ENCODE measurements at places on chromosomes 7 and 10.

GRCh38 chr7:151442776-151443496 is 3.0 kb upstream of the CRYGN start:
- DNase-seq, result no peak

DNA sequence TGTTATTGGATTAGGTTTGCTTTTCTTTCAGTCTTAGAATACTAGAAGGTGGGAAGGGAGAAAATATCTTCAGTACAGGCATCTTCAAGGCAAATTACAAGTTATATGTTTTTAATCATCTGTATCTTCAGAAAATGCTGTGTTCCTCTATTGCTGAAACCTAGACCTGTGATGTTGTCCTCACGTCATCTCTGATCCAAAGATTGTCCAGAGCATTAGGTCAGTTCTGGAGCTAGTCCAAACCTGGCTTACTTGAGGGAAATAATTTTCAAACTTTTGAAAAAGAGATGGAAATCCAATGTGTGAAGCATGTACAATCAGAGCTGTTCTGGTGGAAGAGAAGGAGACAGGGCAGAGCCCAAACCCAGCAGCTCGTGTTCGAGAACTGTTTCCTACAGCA is 217.3 kb downstream of the ZEB1 start:
- no peak for DNase-seq

- no peak for DNase-seq
Observed at GRCh38 chr7:37196676-37197075, 252.0 kb downstream of the ELMO1 start.

DNA sequence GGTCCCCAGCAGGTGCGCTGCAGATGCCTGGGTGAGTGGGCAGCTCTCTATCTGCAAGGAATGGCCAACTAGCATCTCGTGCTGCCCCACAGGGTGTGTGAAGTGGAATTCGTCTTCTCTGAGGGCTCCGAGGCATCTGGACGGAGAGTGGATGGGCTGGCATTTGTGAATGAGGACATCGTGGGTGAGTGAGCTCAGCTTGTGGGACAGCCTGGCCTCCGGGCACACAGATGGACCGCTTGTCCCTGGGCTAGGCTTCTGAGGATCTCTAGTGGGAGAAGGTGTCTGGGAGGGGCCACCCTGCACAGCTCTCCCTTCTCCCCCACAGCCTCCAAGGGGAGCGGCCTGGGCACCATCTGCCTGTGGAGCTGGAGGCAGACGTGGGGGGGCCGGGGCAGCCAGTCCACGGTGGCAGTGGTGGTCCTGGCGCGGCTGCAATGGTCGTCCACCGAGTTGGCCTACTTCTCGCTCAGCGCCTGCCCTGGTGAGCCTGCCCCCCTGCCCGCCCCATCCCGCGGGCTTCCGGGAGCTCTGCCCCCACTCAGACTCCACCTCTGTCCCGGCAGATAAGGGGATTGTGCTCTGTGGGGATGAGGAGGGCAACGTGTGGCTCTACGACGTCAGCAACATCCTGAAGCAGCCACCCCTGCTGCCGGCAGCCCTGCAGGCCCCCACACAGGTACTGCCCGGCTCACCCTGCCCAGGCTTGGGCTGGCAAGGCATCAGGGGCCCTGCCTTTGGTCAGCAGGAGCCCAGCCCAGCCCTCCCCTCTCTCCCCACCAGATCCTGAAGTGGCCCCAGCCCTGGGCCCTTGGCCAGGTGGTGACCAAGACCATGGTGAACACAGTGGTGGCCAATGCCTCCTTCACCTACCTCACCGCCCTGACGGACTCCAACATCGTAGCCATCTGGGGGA is 6.3 kb downstream of the POLR2J start:
- no peak for DNase-seq

- no peak for DNase-seq
Observed at GRCh38 chr10:30348378-30348776, 701 bp downstream of the MTPAP start.

GRCh38 chr10:52409928-52410327 is 95.8 kb downstream of the DKK1 start:
- DNase-seq, result no peak

GRCh38 chr7:30789334-30789711 is 18.1 kb downstream of the MINDY4 start:
- DNase-seq, result no peak

- DNase-seq, result no peak
Observed at GRCh38 chr7:41882745-41883420, 180.0 kb upstream of the INHBA start.

GRCh38 chr7:157459966-157460365 is 123.2 kb downstream of the DNAJB6 start:
- DNase-seq, result no peak

DNA sequence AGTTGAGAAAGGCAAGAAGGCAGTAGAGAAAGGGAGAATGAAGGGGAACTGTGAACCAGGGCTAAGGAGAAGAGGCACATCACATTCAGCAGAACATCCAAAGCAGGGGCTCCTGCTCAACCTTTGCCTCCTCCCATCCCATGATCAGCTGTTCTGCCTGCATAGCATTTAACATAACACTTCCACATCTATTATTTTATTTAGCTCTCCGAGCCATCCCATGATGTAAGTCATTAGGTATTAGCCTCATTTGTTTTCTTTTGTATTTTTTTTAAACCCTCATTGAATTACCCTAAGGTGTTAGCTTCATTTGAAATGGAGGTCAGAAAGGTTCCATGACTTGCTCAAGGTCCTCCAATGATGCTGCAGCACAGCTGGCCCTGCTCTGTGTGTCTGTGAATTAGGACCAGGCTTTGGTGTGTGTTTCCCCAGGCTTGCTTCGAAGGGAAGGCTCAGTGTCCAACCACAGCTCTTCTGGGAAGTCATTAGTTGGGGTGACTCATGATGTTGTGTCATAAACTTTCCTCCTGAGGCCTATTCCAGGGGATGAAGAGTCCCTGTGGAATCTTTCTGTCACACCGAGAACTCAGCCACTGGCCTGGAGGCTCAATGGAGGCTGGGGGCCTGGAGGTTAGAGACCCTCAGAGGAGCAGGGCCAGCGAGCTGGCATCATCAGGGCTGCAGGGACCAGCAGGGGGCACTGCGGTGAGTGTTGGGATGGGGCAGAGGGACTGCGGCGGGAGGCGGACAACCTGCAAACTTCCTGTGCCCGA is 16.5 kb downstream of the NPFFR1 start:
- no peak for DNase-seq

All from DMS 273 treated with DMSO at 0.1 percent for 48 hours (cell line).